ENCODE measurements at places on chromosomes 6 and 20.

- no peak for DNase-seq
- H3K36me3 ChIP-seq = no peaks in the 10 kb centered on the region
- H3K27ac ChIP-seq = no peak overlapping the region
- no peak overlapping the region for H3K4me3 ChIP-seq
- peaks cover 53% of the 10 kb centered on the region for H3K27me3 ChIP-seq
- no peaks in the 10 kb centered on the region for H3K4me1 ChIP-seq
Measured at GRCh38 chr20:47127546-47127945, 229.0 kb downstream of the ZMYND8 start.

GRCh38 chr20:41185013-41185757 lies 47.8 kb downstream of the PLCG1 start:
- no peak overlapping the region for H3K4me3 ChIP-seq
- H3K27me3 ChIP-seq = no peaks in the 10 kb centered on the region
- peaks cover 29% of the 10 kb centered on the region for H3K36me3 ChIP-seq
- H3K4me1 ChIP-seq = no peaks in the 10 kb centered on the region
- H3K27ac ChIP-seq = no peak overlapping the region

GRCh38 chr6:165219629-165220028 lies 89.8 kb downstream of the C6orf118 start:
- no peak for DNase-seq
- no peaks in the 10 kb centered on the region for H3K36me3 ChIP-seq
- no peak overlapping the region for H3K4me3 ChIP-seq
- no peaks in the 10 kb centered on the region for H3K4me1 ChIP-seq
- H3K27ac ChIP-seq = no peak overlapping the region
- H3K27me3 ChIP-seq = no peaks in the 10 kb centered on the region

DNA sequence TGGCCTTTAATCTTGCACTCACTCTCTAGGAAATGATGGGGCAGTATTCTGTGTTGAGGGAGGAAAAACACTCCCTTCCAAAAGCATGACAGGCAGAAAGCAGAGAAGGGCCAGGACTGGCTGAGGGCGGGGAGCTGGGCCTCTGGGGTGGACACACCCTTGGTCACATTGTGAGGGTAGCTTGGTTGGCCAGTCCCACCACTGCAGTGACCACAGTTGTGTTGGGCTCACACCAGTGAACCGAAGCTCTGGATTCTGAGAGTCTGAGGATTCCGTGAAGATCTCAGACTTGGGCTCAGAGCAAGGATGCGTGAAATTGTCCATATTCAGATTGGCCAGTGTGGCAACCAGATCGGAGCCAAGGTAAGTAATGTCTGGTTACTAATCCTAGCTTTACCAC lies at the start of gene TUBB1:
TUBB1 (plus strand) TSS at position 213 of the 400 bp plus-strand sequence; CDS start at position 307, 94 bp downstream.
- peaks cover 46% of the 10 kb centered on the region for H3K4me1 ChIP-seq
- peaks cover 34% of the 10 kb centered on the region for H3K36me3 ChIP-seq
- H3K27ac ChIP-seq = no peak within 1 kb of the TSS
- no peak within 1 kb of the TSS for H3K4me3 ChIP-seq

DNA sequence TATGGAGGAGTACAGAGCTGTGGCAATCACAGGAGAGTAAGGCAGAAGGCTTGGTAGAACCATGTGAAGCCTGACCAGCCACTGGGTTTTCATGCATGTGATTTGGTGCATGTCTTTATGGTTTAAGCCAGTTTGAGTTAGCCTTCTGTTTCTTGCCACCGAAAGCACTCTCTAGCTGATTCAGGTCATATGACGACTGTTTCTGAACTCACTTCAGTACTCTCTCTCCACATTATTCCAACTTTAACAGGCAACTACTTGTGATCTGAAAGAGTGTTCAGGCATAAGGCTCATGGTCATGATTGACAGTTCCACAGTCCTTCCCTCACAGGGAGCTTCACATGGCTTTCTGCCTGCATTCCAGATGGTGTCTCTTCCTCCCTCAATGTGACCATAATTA lies 63.3 kb upstream of the TAB2 start:
- DNase-seq = no peak
- H3K4me1 ChIP-seq = peaks cover 73% of the 10 kb centered on the region
- H3K4me3 ChIP-seq = no peak overlapping the region
- no peak overlapping the region for H3K27ac ChIP-seq
- H3K27me3 ChIP-seq = no peaks in the 10 kb centered on the region

- H3K4me3 ChIP-seq = no peak overlapping the region
- no peak for DNase-seq
- H3K4me1 ChIP-seq = peaks cover 8% of the 10 kb centered on the region
- no peaks in the 10 kb centered on the region for H3K36me3 ChIP-seq
- H3K27me3 ChIP-seq = no peaks in the 10 kb centered on the region
Measured at GRCh38 chr6:38495518-38495917, 144.2 kb downstream of the BTBD9 start.

GRCh38 chr6:3417473-3417872 lies 39.4 kb downstream of the SLC22A23 start:
- no peak overlapping the region for H3K4me3 ChIP-seq
- H3K27ac ChIP-seq = no peak overlapping the region
- H3K36me3 ChIP-seq = no peaks in the 10 kb centered on the region
- no peak for DNase-seq

DNA sequence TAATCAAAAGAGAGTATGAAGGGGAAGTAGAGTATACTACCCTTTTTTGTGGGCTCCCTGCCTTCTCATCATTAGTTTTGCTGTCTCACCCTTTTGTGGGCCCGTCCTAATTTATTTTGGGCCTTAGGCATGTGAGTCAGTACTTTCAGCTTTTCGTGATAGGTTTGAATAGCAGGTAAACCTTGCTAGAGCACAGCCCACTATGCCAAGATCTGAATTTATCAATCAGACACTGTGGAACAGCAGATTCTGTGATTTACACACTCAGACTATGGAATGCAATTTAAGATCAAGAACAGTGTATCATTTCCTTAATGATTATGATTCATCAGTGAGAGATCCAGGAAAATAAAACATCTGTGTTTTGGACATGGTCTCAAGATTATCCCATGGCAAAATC lies 1117.1 kb downstream of the KHDRBS2 start:
- no peaks in the 10 kb centered on the region for H3K27me3 ChIP-seq
- no peak for DNase-seq
- no peak overlapping the region for H3K4me3 ChIP-seq
- no peaks in the 10 kb centered on the region for H3K4me1 ChIP-seq
- no peaks in the 10 kb centered on the region for H3K36me3 ChIP-seq

GRCh38 chr6:24957199-24957598 lies 21.4 kb upstream of the RIPOR2 start:
- H3K27me3 ChIP-seq = no peaks in the 10 kb centered on the region
- no peak overlapping the region for H3K4me3 ChIP-seq
- H3K36me3 ChIP-seq = peaks cover 38% of the 10 kb centered on the region
- H3K27ac ChIP-seq = peak overlapping the region; percentile 21

GRCh38 chr6:110415086-110415916 lies at the start of gene DDO:
TSS of gene DDO (minus strand) at chr6:110415575. CDS start at chr6:110413462, 2,113 bp downstream.
- H3K4me1 ChIP-seq = peaks cover 11% of the 10 kb centered on the region
- DNase-seq = no peak
- peaks cover 8% of the 10 kb centered on the region for H3K27me3 ChIP-seq
- H3K36me3 ChIP-seq = no peaks in the 10 kb centered on the region
- peak within 1 kb of the TSS; percentile 10 for H3K27ac ChIP-seq
- peak within 1 kb of the TSS; percentile 66 for H3K4me3 ChIP-seq

Measured in stimulated activated naive B cell treated with anti-CD40 and anti-IgM and Interleukin-4, amounts not matched to agents 10 μg/mL and 1 μg/mL and 100 μg/mL, for 72 hours (primary cell).